Tibial nerve (tissue), 4 donors: ENCODE measurements at places on chromosomes 2 and 18. TPM values are rescaled to one million over a fixed set of nuclear protein-coding genes. Genes with fewer than 3 reads are reported as not detected.

OBSL1 gene
- total RNA-seq = 90.0 TPM

DNA sequence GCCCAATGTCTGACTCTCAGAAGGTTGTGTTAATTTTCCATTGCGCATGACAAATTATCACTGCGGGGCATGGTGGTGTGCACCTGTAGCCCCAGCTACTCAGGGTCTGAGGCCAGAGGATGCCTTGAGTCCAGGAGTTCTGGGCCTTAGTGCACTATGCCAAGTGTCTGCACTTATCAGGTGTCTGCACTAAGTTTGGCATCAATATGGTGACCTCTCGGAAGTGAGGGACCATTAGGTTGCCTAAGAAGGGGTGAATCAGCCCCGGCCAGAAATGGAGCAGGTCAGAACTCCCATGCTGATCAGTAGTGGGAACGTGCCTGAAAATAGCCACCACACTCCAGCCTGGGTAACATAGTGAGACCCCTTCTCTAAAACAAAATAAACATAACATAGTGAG, 61.7 kb upstream of the ZNF532 start:
- no peak for DNase-seq

GRCh38 chr2:171411214-171411613, 22.6 kb downstream of the METTL8 start:
- no peak for DNase-seq

DCDC2C gene
- 7.3 TPM for total RNA-seq

DNA sequence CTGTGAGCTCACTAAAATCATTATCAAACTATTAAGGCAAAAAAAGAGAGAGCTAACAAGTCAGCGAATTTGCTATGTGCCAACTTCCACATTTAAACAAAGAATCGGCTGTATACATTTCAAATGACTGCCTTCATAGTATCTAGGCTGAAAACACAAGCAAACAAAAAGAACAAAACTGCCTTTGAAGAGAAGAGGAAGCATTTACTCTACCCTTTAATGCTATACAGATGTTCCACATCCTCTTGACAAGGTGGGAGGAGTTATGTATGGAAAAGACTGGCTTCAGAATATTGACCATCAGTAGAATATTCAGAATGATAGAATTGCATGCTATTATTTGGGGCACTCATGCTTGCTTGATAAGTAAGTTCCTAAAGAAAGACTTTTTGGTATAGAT, 741.7 kb downstream of the PLCL1 start:
- no peak for DNase-seq

SMYD1 gene
- total RNA-seq = 0.21 TPM

GRCh38 chr18:55863876-55864275, 275.9 kb upstream of the TCF4 start:
- no peak for DNase-seq

DNA sequence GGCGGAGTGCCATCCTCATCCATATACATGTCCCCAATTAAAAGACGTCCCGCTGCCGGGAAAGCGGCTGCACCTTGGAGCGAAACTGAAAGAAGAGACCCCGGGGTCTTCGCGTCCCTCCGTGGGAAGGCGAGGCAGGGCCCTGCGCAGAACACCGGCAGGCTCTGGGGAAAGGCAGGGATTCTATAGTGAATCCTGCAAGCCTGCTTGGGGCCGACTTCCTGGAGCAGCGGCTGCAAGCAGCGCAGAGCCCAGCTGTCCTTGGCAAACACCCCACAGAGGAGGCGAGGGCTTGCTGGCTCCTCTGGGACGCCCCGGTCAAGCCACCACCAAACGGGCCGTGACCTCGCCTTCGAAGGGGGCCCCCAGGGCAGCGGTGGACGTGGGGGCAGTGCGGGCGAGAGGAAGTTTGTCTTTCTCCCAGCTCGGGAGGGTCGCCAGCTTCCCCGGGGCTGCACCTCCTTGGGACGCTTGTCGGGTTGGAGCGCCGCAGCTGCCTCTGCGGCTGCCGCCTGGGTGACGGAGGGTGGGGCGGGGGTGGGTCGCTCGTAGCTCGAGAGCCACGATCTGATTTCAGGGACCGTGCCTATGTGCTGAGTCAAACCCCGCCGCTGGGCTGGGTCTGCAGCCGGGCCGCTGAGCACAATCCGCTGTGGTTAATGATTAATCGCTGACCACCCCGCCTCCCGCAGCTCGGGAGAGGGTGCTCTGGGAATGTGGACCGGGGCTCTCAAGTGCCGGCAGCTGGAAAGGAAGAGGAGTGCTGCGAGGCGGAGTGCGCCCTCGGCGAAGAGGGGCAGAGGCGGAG, 486 bp upstream of the GPR39 start:
- DNase-seq = peak; percentile 12

DNA sequence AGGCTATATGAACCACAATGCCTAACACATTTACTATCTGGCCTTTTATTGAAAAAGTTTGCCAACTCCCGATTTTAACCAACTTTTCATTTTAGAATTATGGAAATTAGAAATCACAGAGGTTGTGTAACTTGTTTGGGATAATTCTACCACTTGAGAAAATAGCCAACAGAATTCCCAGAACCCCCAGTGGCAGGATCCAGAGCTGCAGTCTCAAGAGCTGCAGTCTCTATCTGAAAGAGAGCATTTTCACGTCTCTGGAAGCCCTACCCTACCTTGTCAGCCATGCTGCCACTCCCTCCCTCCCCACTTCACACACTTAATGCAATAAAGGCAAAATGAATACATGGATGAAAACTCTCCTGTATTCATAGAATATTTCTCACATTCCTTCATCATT, 23.4 kb upstream of the TSPYL6 start:
- DNase-seq = no peak

NYAP2 gene
- not detected for total RNA-seq

DNA sequence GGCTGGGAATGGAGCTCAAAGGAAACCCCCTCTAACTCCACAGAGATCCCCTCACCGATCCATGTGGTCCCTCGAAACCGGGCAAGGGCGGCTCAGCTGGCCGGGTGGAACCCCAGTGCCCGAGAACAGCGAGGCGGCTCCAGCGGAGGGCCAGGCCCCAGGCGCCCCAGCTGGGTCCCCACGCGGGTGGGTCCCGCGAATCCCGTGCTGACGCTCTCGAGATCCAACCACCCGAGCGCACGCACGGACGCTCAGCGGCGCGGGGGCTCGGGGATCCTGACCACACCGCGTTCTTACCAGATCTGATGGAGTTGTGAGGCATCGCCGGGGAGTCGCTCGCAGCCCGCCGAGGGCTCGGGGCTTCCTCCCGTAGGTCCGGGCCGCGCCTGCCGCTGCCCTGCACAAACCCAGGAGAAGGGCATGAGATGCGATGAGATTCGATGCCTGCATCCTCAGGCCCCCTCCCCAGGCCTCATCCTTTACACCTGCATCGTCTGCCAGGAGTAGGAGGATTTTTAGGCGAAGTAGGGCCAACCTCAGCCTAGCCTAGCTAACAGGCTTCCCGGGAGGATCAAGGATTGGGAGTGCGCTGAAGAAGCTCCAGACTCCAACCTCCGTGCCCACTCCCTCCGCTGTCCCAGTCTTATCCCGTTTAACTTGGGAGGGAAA, 514 bp downstream of the PAX8 start:
- no peak for DNase-seq

GRCh38 chr2:41024816-41025215, 572.9 kb upstream of the SLC8A1 start:
- DNase-seq = no peak

LOXL3 gene
- 16.2 TPM for total RNA-seq

GRCh38 chr2:78154586-78154985, 632.4 kb upstream of the LRRTM4 start:
- DNase-seq = no peak

GRCh38 chr2:44139741-44140140, 28.9 kb upstream of the PPM1B start:
- DNase-seq = no peak

APOB gene
- 2.2 TPM for total RNA-seq

GALNT3 gene
- total RNA-seq = 3.9 TPM

DNA sequence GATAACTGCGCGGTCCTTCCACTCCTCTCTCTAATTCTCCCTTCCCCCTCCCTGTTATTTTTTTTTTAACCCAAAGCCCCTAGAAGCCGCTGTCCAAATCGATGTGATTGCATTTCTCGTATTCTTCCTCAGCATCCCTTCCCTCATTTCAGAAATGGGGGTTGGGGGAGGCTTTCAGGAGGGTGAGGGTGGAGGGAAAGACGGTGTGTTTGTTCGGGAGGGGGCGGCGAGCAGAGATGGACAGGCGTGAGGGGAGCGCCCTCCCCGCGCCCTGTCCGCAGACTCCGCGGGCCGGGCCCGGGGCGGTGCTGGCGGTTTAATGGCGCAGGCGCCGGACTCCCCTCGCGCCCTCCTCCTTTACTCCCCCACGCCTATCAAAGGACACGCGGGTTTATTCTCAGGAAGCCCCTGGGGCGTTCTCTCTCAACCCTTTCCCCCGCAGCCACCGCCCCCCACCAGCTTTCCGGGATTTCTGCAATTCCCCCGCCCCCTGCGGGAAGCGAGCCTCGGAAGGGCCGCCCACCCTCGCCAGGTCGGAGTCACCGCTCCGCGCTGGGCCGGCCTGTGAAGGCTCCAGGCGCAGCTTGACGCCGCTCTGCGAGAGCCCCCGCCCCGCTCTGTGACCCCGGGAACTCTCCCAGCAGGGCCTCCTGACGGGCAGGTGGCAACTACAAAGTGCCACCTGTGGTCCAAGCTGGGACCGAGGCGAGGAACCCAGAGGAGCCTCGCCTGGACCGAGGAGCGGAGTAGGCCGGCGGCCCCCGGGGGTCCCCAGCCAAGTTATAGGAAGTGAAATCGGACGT, 981 bp downstream of the ST8SIA3 start:
- no peak for DNase-seq

RTP5 gene
- total RNA-seq = not detected

DNA sequence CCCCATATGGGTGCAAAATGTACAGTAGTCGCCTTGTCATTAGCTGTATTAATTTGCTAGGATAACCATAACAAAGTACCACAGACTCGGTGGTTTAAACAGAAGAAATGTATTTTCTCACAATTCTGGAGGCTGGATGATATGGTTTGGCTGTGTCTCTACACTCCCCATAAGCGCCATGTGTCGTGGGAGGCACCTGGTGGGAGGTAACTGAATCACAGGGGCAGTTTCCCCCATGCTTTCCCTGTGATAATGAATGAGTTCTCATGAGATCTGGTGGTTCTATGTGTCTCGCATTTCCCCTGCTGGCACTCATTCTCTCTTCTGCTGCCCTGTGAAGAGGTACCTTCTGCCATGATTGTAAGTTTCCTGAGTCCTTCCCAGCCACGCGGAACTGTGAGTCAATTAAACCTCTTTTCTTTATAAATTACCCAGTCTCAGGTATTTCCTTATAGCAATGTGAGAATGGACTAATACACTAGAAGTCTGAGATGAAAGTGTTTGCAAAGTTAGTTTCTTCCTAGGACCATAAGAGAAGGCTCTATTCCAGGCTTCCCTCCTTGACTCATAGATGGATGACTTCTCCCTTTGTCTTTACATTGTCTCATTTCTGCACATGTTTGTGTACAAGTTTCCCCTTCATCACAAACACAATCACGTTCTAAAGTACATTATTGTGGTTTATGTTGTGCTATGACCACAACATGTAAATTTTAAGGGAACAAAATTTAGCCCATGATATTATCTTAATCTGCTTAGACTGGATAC, 1442.6 kb downstream of the SUCLG1 start:
- no peak for DNase-seq

CD8B2 gene
- total RNA-seq = not detected

DNA sequence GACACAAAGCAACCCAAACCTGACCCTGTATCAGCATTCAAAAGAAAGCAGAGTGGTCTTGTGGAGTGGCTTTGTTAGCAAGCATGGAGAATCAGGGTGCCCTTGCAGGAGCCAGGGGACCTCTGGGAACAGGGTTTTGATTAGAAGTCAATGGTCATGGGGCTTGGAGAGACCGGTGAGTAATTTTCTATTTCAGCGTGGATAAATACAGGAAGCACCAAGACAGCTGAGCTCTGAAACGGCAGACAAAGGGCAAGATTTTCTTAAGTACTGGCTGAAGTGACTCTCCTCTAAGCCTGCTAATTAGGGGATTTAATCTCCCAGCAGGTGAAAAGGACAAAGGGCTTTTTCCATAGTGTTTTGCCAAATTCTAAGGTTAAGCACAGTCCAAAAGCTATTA, 78.0 kb upstream of the GAREM1 start:
- no peak for DNase-seq

GRCh38 chr2:241776336-241777169, at the start of gene GAL3ST2:
Gene GAL3ST2 (plus strand): TSS chr2:241776822. CDS start chr2:241776956, 134 bp downstream.
- no peak for DNase-seq

DNA sequence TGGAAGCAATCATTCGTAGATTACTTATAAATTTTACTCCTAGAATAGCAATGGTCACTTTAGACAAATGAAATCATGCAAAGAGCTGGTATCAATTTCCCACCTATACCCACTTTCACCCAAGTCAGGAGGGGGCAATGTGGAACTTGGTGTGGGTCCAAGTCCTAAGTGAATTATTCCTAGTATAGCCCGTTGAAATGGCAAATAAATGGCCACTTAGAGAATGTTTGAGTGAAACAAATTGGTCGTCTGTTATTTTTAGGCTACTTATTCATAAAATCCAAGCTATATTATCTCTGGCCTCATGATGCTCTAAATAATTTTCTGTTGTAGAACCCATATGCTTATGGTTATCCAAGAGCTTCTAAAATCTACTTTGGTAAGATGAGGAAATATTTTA, 98.1 kb downstream of the MYO3B start:
- DNase-seq = no peak

NABP1 gene
- 26.6 TPM for total RNA-seq
